Stimulated activated CD8-positive, alpha-beta memory T cell treated with anti-CD3 and anti-CD28 coated beads, Interleukin-15, amount 100 ng/mL, for 4 hours (primary cell): ENCODE measurements at places on chromosomes 4 and X.

DNA sequence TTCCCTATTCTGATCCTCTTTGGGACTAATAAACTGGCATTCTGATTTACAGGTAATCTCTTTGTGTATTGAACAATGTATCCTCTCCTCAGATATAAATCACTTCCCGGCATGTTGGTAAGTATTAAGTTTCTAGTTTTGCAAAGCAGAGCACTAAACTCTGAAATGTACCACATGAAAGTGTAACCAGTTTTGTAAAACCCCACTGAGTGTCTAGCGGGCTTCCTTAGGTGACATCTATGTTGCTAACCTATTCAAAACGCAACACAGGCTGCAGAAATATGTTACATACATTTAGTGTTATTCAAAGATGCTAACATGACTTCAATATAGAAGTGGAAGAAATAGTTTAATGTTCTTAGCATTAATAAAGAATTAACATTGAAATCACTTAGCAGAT lies 25.2 kb downstream of the DNAJB14 start:
- no peak for DNase-seq

DNA sequence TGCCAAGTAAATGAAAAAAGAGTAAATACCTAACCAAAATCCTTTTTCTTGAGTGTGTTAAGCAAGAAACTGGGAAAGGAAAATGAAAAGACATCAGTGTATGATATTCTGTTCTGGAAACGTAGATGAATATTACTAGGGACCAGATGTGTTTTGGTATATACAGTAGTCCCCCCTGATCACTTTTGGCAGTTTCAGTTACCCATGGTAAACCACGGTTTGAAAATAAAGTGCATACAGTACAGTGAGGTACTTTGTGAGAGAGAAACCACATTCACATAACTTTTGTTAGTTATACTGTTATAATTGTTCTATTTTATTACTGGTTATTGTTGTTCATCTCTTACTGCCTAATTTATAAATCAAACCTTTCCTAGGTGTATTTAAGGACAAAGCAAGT lies 250.9 kb downstream of the TENM3 start:
- no peak for DNase-seq

GRCh38 chr4:169103966-169104412 lies 93.9 kb upstream of the CBR4 start:
- DNase-seq: no peak

- DNase-seq: peak; percentile 42
Measured at GRCh38 chr4:3480528-3481112, 17.5 kb downstream of the DOK7 start.

GRCh38 chr4:154010371-154010770 lies 221.5 kb upstream of the SFRP2 start:
- no peak for DNase-seq

DNA sequence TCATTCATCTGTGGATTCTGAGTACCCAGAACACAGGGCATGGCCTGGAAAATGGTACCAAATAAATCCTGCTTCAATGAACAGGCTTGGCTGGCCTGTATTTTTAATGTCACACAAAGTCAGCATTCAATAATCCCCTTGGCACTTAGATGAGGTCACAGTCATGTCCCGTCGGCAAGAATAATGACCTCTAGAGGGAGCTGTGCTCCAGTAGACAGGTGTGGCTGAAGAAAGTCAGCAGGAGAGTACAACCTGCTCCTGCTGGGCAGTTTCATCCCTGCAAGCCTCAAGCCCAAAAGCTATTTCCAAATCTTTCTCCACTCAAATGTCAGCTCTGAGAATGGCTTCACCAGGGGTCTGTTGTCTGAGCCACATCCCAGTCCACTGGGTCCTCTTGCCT lies 404.0 kb upstream of the F9 start:
- no peak for DNase-seq

GRCh38 chrX:154030715-154031305 lies 11.1 kb upstream of the IRAK1 start:
- DNase-seq: no peak

- DNase-seq: no peak
Measured at GRCh38 chr4:118113220-118113619, 78.9 kb downstream of the NDST3 start.

GRCh38 chr4:4595252-4595651 lies 53.4 kb upstream of the STX18 start:
- no peak for DNase-seq

DNA sequence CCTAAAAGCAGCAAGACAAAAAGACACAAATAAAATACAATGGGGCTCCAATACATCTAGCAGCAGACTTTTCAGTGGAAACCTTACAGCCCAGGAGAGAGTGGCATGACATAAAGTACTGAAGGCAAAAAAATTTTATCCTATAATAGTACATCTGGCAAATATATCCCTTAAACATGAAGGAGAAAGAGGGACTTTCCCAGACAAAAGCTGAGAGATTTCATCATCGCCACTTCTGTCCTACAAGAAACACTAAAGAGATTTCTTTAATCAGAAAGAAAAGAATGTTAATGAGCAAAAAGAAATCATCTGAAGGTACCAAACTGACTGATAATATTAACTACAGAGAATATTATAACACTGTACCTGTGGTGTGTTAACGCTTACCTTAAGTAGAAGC lies 86.4 kb downstream of the ANKRD17 start:
- no peak for DNase-seq

- no peak for DNase-seq
Measured at GRCh38 chr4:83362492-83363329, 28.1 kb upstream of the HPSE start.

GRCh38 chr4:140092094-140092851 lies 61.7 kb downstream of the MAML3 start:
- DNase-seq: no peak
